ENCODE measurements at places on chromosomes 7 and 10. TPM values are rescaled to one million over a fixed set of nuclear protein-coding genes. Genes with fewer than 3 reads are reported as not detected.

DNA sequence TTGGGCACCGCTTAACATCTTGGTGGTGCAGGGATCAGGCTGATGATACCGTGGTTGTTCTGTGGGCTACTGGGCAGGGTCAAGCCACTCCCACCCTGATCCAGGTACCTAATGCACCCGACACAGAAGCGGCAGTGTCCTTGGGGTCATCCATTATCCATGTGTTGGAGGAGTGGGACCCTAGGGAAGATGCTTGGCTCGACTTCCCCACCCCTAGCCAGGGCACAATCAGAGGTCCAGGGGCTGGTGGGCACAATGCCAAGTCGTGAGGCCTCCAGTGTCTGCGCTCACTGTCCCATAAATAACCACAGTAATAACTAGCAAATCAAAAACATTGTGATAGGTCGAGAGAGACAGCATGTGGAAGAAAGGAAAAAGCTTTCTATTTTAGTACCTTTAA lies 37.7 kb downstream of the HTRA1 start:
- no peak for DNase-seq

GRCh38 chr7:104033837-104034236 lies 44.4 kb upstream of the RELN start:
- DNase-seq = no peak

- DNase-seq = no peak
These were observed 32.1 kb upstream of the GNA12 start for GRCh38 chr7:2876031-2876731.

GRCh38 chr7:100711369-100711768 lies 5.4 kb downstream of the POP7 start:
- no peak for DNase-seq

- DNase-seq = no peak
These were observed 103.3 kb downstream of the FANK1 start for GRCh38 chr10:125999694-126000093.

DNA sequence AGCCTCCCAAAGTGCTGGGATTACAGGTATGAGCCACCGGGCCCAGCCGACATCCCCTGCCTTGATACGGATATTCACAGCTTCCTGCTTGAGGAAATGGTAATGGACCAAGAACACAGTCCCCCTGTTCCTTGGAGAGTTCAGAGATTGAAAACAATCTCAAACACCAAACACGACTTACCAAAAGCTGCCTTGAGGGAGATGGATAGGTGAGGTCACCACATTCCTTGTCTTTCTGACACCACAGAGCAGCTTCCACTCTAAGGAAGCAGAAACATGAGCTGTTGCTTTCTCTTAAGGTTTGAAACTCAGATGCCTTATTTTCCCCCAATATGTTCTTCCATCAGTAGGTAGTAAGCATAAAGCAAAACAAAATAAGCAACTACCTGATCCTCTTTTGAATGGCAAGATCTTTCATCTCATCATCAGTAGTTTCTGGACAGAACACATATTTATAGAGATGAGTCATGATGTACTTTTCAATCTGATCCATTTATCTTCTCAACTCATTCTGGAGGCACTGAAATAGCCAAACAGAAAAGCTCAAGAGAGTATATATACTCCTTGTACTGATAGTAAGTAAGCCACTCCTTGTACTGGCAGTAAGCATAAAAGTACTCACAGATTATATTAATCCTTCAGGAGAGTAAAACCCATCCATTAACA lies 199.1 kb upstream of the KCTD7 start:
- no peak for DNase-seq

DNA sequence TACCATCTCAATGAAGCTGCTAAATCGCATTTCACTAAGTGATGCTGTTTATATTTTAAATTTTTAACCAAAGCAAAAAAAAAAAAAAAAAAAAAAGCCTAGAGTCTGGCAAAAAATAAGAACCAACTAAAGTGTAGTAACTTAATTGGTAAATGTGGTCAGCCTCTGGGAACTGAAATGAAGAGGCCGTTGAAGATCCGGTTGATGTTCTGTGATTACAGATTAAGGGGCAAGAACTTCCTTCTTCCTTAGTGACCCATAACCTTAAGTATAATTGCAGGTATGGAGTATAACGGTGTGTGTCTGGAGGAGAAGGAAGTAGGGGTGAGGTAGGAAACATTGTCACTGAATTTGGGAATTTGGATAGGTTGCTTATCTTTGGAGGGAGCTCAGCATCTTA lies 7.7 kb upstream of the SRGN start:
- no peak for DNase-seq

DNA sequence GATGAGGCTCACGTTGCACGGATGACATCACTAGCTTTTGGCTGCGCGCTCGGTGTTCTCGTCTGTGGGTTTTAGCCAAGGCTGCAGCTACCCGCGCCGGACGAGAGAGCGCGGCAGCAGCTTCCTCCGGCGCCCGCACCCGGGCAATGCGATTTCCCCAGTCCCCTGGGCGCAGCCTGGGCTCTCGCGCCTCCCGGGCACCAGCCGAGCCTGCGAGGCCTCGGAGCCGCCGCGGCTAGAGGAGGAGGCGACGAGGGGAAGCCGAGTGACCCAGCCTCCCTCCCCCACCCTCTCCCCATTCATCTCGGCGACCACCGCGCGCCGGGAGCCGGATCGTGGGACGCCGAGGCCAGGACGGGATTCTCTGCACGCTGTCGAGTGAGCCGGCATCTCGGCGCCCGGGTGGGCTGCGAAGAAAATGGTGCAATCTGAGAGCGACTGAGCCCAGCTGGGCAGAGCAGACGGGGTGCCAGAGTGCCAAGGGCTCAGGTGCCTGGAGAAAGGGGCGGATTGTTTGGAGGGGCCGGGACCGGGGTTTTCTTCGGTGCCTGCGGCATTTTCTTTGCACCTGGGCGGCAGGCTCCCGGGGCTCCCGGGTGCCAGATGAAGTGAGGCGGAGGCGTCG lies 1.2 kb upstream of the TMEM178B start:
- peak; percentile 79 for DNase-seq

- DNase-seq = no peak
These were observed 547.9 kb downstream of the SUGCT start for GRCh38 chr7:40682696-40683095.

DNA sequence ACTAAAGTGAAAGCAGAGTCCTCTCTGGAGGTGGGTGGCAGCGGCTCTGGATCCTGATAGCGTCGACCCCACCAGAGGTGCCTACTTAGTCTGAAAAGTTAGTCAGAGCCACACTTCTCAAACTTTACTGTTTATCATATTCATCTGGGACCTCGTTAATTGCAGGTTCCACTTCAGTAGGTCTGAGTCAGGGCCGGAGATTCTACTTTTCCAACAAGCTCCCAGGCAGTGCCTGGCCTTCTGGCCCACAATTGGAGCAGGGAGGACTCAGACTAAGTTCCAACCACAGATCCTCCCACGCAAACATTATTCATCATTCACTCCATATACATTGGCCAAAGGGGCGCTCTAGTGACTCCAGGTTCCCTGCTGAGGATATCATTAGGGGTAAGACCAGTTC lies 78.1 kb downstream of the VSTM4 start:
- DNase-seq = no peak

GRCh38 chr7:17406738-17407137 lies 108.3 kb downstream of the AHR start:
- DNase-seq = no peak

- no peak for DNase-seq
These were observed 82.6 kb upstream of the GLI3 start for GRCh38 chr7:42319631-42320030.

DNA sequence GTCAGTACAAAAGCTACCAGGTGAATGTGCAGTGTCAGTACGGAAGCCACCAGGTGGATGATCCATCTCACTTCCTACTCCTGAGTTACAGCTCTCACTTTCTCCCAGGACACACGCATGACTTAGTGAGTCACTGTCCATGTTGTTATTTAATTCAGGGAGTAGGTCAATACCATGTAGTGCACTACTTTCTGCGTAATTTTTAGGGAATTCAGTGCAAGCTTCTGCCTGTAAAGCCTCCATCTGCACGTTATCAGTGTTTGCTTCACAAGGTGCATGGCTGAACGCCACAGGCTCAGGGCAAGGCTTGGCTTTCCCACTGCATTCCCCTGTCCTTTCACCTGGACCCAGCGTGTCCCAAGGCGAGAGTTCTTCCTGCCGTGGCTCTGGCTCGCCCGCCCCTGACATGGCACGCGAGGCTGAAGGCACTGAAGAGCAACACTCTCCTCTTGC lies 59.5 kb downstream of the LARP4B start:
- no peak for DNase-seq

GRCh38 chr10:79236433-79236765 lies 110.9 kb upstream of the PPIF start:
- DNase-seq = no peak

GRCh38 chr7:2476776-2477446 lies 713 bp upstream of the GRIFIN start:
- DNase-seq = no peak

DNA sequence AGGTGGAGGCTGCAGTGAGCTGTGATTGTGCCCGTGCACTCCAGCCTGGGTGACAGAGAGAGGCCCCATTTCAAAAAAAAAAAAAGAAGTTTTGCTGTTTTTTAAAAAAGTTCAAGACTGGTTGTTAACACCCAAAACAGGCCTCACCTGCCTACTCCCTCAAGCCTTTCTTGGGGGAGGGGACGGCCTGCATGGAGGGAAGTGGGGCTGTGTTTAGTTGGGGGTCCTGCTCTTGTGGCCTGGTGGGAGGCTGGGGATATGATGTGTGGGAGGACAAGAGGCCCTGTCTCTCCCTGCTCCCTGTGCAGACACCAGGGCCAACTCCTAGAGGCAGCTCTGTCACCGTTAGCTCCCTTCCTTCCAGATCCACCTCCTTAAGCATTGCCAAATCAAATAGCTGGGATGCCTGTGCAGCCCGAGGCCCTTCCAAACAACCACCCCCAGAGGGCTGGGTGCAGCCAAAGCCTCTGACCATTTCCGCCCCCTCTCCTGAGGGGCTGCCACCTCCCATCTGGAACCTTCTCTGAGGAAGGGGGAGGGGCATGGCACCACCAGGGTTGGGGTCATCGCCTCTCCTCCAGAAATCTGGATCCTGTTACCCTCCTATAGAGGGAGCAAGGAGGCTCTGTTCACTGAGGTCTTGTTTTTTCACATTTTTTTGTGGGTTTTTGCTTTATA lies 32.9 kb upstream of the ANKRD2 start:
- DNase-seq = no peak

Gene HMX2
- 1.0 TPM for total RNA-seq
